ENCODE measurements at places on chromosomes 4 and X.

- DNase-seq, result no peak
Measured at GRCh38 chr4:28287831-28288233, 1427.2 kb downstream of the STIM2 start.

DNA sequence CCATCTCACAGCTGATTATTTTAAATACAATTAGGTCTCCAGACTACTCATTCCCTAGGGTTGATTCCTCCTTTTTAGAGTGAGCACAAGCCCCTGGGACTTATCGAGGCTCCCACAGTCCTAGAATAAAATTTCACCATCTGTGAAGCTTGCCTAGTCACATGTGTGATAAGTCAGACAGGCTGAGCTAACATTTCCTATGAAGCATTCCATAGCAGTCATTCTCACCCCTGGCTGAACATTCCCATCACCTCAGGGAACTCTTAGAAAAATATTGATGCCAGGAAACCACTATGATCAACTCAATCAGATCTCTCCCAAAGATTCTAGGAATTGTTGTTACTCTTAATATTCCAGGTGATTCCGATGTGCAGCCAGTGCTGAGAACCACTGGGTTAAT is 37.7 kb downstream of the ARHGEF9 start:
- no peak for DNase-seq

- no peak for DNase-seq
Measured at GRCh38 chr4:8245884-8246833, 23.4 kb upstream of the HTRA3 start.

GRCh38 chrX:136588036-136588435 is 56.0 kb downstream of the VGLL1 start:
- DNase-seq, result peak; percentile 38

DNA sequence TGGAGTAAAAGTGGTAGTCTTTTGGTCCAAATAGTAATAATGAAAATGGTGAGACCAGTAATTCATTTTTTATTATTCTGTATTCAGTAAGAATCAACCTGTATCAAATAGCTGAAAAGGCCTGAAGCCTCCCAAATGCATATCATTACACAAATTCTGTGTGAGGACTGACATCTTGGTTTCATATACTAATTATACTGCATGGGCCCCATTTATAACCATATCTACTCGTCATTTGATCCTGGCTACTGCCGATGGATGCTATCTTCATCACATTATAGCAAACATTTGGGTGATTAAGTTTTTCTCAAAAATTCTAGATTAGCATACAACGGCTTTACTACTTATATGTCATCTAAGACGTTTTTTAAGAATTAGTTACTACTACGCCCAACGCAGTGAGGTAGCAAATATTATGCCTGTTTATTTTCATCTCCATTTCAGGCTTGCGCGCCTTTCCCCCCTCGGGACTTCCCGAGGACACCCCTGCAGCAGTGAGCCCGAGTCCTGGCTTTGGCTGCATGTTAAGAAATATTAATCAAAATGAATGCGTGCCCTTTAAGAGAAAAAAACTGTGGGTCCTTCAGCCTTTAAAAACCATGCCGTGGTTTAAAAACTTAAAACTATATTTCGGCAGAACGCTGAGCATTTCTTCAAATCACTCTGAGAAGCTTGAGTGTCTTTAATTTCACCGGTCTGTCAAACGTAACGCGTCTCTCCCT is 814 bp upstream of the MMAA start:
- peak; percentile 44 for DNase-seq

GRCh38 chr4:8850830-8851188 is 20.8 kb downstream of the HMX1 start:
- no peak for DNase-seq

GRCh38 chr4:3640587-3640962 is 108.4 kb upstream of the LRPAP1 start:
- DNase-seq, result no peak

GRCh38 chr4:113537203-113537602 is 224.3 kb downstream of the CAMK2D start:
- no peak for DNase-seq

DNA sequence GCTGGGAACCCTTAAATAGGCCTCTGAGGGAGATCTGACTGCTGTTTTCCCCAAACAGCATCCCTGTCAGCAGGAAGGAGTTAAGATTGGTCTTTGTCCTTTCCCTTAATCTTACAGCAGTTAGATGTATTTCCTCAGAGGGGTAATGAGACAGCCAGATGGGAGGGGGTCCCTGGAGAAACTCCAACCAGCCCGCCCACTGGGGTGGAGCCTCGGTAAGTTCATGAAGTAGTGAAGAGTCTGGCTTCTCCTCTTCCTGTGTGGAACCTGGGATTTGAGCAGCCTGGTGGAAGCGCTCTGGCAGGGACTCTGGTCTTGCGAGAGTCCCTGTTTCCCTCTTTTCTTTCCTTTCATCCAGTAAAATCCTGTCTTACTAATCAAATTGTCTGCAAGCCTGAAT is 330.0 kb downstream of the TLL1 start:
- DNase-seq, result no peak

GRCh38 chrX:152897222-152898131 is at the start of gene ZNF185:
Gene ZNF185, plus strand, starts transcription at chrX:152898067. Its CDS starts 16,423 bp downstream, at chrX:152914490.
- no peak for DNase-seq

- no peak for DNase-seq
Measured at GRCh38 chrX:12843668-12844279, 23.1 kb upstream of the TLR7 start.

DNA sequence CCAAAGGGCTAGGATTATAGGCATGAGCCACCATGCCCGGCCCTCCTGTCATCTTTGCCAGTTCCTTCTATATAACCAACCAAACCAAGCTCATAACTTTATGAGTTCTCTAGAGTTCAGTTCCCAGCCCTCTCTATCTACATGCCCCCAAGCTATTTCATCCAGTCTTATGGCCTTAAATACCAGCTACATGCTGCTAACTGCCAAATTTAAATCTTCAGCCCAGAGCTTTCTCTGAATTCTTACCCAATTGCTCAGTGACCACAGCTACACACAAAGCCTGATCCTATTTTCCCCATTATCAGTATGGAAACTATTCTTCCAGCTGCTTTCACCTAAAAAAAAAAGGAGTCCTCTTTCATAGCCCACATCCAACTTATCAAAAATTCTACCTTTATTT is 23.1 kb downstream of the TMEM184C start:
- DNase-seq, result no peak

- DNase-seq, result no peak
Measured at GRCh38 chrX:39310891-39311290, 509.6 kb downstream of the MID1IP1 start.

DNA sequence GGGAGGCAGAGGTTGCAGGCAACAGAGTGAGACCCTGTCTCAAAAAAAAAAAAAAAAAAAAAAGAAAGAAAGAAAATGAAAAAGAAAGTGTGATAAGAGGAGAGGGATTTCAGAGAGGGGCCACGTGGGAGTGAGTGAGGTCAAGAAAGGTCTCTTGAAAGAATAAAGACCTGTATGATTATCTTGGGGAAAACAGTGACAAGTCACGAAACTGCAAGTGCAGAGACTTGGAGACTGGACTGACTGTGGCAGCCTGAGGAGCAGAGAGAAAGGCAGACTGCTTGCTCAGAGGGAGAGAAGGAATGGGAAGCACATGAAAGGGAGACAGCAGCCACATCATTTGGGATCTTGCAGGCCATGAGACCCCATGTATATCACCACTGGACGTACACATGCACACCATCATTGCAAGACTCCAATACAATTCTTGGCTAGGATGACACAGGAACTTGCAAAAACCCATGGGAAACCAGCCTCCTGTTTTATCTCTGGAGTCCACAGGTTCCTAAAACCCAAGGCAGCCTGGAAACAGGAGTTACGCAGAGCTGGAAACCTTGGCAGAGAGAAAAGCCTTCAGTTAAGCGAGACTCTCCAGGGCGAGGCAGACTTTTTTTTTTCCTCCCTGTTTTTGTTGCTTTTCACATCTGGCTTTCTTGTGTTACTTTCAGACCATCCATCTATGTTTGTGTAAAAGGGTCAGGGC is 207.0 kb upstream of the TBL1X start:
- DNase-seq, result no peak

GRCh38 chrX:97145934-97146333 is 262.2 kb downstream of the RPA4 start:
- no peak for DNase-seq

DNA sequence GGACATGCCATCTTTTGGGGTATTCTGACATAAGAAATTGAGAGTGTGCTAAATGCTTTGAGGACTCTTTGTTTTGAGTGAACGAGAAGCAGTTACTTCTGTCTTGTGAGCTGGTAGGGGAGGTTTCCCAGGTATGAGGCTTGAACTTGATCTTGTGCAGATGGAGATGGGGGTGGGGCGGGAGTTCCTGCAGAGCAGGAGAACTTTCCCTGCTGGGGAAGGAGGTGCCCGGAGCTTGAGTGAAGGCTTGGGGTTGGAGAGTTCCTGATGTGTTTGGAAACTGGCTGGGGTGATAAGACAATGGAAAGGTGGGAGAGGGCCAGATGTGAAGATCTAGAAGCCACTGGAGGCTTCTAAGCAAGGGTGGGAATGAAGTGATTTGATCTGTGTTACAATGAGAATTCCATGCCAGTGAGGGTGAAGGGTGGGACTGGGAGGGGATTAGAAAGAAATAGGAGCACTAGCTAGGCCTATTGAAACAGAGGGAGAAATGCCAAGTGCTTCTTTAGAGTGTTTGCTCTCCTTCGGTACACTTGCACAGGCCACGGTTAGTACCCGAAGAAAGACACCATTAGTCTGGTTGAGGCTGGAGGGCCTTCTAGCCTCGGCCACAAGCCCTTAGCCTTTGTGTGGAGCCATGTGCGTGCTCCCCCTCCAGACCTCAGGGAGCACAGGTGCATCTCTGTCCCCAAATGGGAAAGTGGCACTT is 103.5 kb upstream of the STOX2 start:
- DNase-seq, result no peak

All from CD4-positive, alpha-beta T cell treated with Interleukin-12 subunit alpha and Interleukin-12 subunit beta, for 1 hour (primary cell).